ENCODE measurements at places on chromosomes 1 and 21.

DNA sequence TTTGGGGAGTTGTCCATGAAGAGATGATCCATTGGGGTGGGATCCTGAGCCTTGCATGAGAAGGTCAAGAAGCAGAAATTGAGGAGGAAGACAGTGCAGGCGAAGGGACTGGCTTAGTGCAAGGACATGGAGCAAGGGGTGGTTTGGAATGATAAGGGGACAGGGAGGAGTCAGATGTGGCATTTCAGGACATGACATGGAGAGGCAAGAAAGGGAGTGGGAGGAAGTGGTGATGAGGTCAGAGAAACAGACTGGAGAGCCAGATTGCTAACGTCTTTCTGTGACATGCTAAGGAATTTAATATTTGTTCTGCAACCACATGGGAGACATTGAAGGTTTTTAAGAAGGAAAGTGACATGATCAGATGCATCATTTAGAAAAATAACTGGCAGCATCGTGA, 346.8 kb upstream of the FMN2 start:
- DNase-seq: no peak

DNA sequence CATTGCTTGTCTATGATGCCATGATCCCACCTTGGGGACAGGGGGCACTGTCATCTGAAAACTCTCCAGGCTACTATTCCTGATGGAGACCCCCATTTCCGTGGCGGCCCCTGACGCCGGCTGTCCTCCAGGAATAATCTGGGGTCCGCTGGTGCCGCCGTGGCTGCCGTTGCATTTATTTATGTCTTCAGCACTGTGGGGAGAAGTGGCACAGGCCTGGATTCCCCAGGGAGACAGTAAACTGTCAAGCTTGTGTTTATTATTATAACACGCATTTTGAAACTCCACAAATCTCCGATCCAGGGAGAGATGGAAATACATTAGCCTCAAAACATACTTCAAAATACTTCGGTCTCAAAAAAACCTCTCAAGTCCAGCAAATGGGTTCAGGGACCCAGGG, 126.9 kb upstream of the C1orf174 start:
- no peak for DNase-seq

DNA sequence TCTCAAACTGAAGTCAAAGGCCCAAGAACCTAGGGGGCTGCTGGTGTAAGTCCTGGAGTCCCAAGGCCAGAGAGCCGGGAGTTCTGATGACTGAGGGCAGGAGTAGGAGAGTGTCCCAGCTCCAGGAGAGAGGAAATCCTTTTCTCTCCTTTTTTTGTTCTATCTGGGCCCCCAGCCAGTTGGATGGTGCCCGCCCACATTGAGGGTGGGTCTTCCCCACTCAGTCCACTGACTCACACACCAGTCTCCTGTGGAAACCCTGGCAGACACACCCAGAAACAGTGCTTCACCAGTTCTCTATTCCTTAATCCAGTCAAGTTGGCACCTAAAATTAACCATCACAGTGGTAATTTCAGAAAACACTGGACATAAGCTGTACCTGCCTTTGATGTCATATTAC, 12.7 kb upstream of the WDR26 start:
- no peak for DNase-seq

- no peak for DNase-seq
These were observed 38.2 kb downstream of the CRYAA start for GRCh38 chr21:43207043-43207315.

DNA sequence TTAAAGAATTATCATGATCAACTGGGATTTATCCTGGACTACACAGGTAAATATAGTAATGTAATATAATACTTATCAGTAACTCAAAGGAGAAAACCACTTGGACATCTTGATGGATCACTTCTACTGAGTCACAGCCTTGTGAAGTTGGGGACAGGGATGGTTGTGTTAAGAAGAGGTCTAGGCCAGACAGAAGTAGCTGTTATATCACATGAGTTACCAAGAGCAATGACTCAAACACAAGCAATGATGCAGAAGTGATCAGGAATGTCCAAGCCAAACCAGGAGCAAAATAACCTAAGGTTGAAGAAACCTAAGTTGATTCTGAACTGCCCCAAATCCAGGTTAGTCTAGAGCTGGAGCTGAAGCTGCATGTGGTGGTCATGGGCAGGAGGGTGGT, 424.5 kb upstream of the DAB1 start:
- DNase-seq: no peak

DNA sequence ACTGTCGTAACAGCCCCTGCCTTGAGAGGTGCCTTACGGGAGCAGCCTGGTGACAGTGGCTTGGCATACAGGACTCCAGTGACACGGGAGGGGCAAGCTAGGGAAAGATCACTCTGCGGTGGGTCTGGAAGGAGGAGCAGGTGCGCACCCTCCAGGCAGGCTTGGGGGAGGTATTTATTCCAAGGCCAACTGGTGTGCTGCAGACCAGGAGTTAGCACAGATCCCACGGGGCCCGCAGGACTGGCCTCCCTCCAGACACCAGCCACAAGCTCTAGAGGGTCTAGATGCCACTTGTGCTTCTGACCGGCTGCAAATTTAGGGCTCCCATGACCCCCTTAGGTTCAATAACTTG, 22.1 kb downstream of the PSEN2 start:
- DNase-seq: no peak

GRCh38 chr1:26097696-26098095, 13.9 kb upstream of the PDIK1L start:
- no peak for DNase-seq

DNA sequence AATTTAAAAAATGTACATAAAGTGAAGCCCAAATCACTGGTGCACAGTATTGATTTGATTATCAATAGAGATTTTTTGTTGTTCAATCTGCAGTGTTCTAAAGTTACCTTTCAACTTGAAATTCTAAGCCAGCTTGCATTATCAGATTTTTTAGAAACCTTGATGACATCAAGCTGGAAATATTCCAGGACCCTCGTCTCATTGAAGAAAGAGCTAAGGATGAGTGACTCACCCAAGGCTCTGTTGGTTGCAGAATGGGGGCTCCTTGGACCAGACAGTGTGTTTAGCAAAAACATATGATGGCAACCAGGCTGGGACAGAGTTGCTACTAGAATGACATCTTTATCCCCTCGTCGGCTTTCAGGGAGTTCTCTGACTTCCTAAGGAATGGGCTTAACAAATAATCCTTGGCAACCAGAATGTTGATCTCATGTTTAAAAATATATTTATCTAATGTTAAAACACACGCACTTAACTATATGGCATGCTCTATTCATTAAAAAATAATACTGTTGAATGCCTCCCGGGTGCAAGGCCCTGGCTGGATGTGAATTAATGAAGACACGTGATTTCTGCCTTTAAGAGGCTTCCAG, 79.7 kb downstream of the RUNX3 start:
- DNase-seq: no peak

DNA sequence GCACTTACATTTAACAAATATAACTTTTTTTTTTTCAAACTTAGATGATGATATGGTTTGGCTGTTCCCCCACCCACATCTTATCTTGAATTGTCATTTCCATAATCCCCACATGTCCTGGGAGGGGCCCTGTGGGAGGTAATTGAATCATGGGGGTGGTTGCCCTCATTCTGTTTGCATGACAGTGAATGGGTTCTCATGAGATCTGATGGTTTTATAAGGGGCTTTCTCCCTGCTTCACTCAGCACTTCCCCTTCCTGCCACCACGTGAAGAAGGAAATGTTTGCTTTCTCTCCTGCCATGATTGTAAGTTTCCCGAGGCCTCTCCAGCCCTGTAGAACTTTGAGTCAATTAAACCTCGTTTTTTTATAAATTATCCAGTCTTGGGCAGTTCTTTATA, 432.6 kb downstream of the AMY1C start:
- no peak for DNase-seq

- no peak for DNase-seq
These were observed 8.1 kb upstream of the GREM2 start for GRCh38 chr1:240619906-240620621.

DNA sequence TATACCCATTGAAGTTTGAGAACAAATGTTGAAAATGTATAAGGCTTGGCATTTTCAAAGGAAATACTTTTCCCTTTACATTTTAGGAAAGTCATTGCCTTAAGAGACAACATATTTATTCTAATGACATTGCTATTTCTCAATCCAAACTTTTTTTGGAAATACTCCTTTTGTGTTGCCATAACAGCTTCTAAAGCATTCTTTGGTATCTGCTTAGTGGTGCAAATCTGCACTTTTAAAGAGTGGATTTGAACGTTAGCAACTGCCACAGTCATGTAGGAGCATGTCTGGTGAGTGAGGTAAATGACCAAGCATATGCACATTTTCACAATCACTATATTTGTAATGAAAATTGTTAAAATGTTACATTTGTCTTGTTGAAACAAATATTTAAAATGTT, 124.4 kb upstream of the GORAB start:
- DNase-seq: no peak

DNA sequence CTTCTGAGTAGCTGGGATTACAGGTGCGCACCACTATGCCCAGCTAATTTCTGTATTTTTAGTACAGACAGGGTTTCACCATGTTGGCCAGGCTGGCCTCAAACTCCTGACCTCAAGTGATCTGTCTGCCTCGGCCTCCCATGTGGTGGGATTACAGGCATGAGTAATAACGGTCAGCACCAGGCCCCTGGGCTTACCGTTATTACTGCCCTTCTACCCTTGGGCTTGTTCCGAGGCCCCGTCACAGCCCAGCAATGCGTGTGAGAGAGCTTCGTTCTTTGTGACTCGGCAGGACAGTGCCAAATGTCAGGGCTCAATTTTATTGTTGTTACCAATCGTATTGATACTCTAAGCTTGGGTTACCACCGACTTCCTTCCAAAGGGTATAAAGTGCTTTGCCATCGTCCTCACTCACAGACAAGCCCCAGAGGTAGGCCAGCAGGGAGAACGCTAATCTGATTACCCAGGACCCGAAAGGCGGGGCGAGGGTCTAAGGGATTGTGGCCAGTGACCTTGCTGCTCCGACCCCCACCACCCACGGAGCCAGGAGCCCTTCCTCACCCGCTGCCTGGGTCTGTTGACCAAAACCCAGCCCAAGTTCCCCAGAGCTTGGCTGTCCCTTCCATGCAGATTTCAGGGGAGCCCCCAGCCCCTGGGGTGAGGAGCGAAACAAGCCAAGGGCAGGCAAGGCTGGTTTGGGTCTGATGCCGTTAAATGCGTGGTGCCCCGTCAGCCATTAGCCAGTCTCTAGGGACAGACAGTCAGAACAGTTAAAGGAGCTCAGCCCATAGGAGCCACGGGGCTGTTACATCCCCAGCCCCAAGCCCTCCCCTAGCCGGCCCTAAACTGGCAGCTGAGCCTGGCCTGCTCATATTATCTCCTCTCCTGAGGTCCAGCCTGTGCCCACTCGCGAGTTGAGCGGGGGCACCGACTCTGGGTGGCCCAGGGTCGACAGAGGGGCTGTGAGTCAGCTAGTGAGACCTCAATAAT, 54.9 kb upstream of the CASZ1 start:
- DNase-seq: no peak

DNA sequence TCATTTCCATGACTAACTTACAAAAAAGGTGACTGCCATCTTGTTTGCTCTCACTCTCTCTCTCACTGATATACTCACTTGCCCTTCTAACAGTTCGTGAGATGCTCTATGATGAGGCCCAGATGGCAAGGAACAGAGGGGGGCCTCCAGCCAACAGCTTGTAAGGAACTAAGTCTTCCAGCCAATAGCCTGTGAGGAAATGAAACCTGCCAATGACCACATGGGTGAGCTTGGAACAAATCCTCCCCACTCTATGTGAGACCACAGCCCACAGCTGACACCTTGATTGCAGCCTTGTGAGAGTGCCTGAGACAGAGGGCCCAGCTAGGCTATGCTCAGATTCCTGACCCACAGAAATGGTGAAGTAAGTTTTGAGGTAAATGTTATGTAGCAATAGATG, 153.7 kb downstream of the HHIPL2 start:
- DNase-seq: no peak

DNA sequence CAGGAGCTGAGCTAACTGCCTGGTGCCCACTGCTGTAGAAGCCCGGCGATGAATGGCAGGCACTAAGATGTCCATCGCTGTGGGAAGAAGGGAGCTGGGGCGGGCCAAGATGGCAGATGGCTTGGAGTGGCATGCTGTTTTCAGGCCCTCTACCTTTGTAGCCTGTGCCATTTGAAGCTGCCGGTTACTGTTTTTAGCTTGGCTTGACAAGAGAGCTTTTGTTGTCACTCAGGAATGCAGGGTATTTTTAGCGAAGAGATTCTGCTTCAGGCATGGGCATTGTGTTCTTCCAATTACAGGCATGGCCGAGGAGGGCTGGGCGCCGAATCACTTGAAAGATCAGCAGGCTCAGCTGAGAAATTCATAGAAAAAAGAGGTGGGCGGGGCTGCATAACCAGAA, 348.7 kb downstream of the RPS6KC1 start:
- DNase-seq: no peak

GRCh38 chr1:83929184-83929583, 69.7 kb downstream of the TTLL7 start:
- DNase-seq: no peak

DNA sequence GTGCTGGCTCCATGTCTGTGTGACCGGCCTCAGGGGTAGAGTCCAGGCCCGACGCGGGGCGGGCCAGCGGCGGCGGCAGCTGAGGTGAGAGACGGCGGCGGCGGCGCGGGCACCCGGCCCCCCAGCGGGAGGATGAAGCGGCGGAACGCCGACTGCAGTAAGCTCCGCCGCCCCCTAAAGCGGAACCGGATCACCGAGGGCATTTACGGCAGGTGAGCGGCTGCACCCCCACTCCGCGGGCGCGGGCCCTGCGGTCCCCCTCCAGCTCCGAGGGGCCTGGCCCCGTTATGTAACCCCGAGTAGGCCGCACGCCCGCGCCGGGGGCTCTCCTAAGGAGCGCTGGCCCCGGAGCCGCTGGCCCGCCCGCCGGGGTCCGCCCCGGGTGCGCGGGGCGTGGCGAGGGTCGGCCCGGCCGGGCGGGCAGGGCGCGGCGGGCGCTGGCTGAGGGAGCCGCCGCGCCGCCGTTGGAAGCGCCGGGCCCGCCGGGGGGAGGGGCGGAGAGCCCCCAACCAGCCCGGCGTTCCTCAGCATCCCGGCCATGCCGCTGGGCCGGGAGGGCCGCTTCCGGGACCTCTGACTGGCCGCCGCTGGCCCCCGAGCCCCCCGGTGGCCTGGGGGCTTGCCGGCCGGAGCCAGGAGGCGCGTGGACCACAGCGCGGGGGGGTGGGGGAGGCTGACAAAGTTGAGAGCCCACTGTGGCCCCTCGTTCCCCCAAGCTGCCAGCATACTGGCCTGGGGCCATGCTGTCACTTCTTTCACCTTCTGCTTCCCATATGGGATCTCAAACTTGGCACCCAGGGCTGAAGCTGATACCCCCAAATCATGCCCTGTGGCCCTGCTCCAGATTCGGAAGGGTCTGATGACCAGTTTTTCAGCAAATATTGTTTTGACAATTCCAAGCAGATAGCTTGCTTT, 527 bp downstream of the MACO1 start:
- DNase-seq: peak; percentile 16

- no peak for DNase-seq
These were observed 243.1 kb upstream of the PKN2 start for GRCh38 chr1:88441022-88441421.

- no peak for DNase-seq
These were observed 71.0 kb downstream of the SIK1 start for GRCh38 chr21:43355925-43356289.
